ENCODE measurements at places on chromosomes 6 and 20.

DNA sequence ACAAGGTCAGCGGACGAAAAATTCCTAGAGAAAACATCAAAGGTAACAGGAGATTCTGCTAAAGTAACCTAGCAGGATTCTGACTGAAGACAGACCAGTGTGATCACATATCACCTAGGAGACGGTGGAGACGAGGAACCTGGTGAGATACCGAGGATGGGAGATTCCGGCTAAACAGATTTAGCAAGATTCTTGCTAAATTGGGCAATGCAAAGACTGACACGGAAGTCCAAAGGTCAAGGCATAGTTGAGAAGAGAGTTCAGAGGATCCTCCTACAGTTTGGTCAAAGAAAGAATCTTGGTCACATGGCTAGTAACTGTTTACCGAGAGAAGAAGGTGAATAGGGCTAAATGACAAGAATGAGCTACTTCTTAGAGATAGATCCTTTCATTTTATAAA, 61.1 kb downstream of the TMEM170B start:
- DNase-seq = no peak

DNA sequence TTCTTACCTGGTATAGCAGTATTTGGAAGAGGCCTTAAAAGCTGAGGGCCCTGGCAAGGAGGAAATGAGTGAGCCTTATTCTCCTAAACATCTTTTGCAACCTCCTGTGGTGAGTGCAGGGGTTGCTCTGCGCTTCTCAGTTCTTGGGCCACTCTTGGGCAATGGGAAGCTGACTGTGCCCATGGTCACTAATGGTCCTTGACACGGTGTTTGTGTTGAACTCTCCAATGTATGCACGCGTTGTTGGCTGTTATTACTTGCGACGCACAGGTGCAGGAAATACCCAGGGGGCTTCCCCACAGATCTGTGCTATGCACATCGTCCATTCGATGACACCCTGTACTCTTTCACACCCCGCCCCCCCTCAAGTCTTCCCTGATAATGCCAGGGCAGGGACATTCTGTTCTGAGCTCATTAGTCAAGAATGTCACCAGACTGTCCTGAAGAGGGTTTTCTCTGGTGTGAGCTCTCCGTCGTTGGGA, 79.7 kb downstream of the EDN1 start:
- peak; percentile 35 for DNase-seq

- peak; percentile 52 for DNase-seq
Measured at GRCh38 chr20:64082126-64082731, 2.0 kb downstream of the LKAAEAR1 start.

DNA sequence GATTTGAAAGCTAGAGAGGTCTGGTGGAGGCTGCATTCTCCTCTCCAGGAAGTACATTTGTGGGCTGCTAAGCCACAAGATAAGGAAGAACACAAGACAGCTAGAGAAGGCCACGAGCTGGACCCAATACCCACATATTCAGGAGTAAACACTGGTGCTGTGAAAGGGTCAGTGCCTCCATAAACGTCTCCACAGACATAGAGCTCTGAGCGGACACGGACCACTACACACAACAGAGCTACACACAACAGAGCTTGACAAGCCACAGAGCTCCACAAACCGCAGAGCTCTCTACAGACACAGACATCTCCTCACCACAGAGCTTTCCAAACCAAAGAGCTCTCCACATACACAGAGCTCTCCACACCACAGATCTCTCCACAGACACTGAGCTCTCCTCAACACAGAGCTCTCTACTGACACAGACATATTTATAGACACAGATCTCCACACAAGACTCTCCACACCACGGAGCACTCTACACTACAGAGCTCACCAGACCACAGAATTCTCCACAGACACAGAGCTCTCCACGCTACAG, 51.9 kb downstream of the ERMARD start:
- DNase-seq = peak; percentile 64

- DNase-seq = no peak
Measured at GRCh38 chr6:14274546-14275492, 157.2 kb downstream of the CD83 start.

- no peak for DNase-seq
Measured at GRCh38 chr6:76702187-76702586, 629.7 kb upstream of the IMPG1 start.

GRCh38 chr20:62732842-62733525, 24.3 kb downstream of the NTSR1 start:
- no peak for DNase-seq

GRCh38 chr6:164039954-164040375, 625.4 kb downstream of the QKI start:
- DNase-seq = peak; percentile 82

- DNase-seq = no peak
Measured at GRCh38 chr6:17039266-17039665, 62.6 kb upstream of the STMND1 start.

DNA sequence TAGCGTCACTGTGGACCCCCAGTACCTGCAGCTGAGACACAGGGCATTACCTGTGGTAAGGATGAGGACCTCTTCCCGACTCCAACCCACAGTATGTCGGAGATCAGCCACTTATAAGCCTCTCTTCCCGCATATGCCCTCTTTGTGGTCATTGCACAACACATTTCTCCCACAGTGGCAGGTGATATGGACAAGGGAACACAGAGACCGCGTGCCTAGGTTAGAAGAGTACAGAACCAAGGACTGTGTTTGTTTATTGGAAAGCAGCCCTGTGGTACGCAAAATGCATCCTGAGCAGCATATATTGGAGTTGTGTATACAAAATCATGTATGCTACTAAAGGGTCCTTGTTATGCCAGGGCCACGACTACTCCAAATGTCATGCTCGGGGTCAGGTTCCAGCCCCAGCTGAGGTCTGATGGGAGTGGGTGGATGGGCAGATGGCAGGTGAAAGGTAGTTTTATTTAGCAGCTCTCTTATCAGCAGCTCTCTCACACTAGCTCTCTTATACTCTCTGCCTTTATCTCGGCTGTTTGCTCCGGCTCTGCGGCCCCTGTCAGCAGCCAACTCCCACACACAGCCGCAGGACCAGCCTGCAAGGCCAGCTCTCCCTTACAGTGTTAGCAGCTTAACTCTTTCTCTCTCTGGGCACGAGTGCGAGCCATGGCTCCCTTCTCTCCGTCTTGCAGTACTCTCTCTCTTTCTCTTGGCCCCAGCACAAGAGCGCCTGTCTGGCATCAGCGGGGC, 569.0 kb downstream of the KIF16B start:
- no peak for DNase-seq

DNA sequence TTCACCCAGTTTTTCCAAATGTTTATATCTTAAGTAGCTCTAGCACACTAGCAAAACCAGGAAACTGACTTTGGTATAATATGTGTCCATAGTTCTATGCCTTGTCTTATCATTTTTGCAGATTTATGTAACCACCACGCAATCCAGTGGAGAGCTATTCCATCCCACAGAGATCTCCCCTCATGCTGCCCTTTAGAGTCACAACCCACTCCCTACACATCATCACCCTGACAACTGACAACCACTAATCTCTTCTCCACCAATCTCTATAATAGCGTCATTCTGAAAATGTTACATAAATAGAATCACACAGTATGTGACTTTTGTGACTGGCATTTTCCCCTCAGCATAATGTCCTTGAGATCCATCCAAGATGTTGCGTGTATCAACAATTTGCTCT, 29.1 kb downstream of the HLA-DRB5 start:
- no peak for DNase-seq

DNA sequence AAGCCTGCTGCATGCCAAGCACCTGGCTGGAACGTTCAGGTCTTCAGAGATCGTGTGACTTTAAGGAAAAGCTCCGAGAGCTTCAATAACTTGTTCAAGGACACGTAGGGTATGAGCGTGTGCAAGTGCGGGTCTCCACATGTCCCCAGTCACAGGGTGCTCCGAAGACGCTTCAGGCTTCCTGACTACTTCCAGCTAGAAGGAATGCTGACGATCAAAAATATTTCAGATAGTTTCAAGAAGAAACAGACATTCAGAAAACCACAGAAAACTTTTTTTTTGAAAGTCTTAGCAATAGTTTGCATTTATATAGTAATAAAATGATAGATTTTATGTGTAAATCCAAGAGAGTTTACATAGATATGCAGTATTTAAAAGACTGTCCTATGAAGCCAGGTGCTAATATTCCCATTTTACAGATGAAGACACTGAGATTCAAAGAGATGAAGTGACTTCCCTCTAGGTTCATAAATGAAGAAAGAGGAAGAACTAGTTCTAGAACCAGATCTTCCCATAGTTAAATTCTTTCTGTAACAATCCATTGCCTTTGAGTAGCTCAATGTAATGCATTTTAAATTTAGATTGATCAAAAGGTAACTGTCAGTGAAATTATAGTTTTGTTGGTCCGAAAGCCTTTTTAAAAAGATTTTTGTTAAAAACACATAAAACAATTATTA, 247.6 kb downstream of the MYLK4 start:
- DNase-seq = no peak

GRCh38 chr20:45095805-45096238, 5.1 kb downstream of the KCNS1 start:
- peak; percentile 81 for DNase-seq

DNA sequence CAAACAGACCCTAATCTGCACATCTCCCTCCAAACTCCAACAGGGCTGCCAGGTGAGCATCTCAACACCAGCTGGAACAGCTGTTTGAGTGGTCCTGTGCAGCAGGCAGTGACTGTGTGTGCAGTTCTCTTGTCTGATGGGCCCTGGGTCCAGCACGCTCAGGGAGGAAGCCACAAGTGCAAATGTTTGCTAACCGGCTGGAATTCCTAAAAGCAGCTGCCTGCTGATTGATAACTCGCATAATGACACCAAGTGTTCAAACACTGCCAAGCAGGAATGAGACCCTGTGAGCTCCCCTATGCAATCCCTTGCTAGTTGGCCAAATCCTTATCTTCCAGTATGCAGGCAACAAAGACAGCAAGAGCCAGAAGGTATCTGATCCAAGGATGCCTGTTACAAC, 650.6 kb downstream of the CBLN4 start:
- no peak for DNase-seq

DNA sequence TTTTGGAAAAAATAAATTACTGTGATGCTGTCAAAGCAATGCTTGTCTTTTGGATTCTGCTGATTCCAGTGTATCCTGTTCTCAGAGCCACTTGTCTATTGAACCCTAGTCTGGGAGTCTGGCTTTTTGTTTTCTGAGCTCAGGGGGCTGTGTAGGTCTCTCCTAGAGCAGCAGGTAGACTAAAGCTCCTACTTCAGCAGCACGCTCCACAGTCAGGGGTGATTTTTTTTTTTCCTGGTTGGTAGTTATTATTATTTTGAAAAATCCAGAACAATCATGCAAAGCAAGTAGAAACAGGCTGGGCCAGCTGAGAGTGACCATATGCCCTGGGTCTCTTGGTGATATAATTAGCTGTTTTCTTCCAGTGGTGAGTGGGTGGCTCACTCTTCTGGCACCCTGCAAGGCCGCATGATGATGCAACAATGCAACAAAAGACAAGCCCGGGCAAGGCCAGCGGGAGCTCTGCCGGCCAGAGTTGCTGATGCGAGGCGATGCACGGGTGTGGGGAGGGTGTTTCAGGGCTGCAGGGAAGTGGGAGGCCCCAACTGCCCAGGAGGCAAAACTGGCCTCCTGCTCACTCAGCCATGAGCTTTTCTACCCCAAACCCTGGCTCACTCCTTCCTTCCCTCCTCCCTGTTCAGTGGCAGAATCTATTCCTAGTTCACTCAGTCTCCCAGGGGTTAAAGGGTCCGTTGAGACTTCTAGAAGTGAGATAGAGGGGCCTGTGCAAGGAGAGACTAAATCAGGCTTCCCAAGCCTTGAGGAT, 11.5 kb upstream of the CDKN1A start:
- DNase-seq = peak; percentile 18

GRCh38 chr20:44419131-44419844, 56.4 kb upstream of the TTPAL start:
- no peak for DNase-seq

- no peak for DNase-seq
Measured at GRCh38 chr6:106356378-106356777, 4.1 kb upstream of the CRYBG1 start.

DNA sequence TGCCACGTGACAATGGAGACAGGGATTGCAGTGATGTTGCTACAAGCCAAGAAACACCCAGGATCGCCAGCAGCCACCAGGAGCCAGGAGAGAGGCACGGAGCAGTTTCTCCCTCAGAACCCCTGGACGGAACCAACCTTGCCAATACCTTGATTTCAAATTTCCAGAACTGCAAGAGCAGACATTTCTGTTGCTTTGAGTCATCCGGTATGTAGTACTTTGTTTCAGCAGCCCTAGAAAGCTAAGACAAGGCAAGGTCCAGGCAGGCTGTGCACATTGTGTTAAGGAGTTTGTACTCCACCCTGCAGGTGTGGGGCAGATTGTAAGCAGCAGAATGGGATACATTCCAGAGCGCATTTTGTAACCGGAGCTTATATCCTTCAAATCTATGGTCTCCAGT, 48.3 kb downstream of the TRERF1 start:
- DNase-seq = no peak

DNA sequence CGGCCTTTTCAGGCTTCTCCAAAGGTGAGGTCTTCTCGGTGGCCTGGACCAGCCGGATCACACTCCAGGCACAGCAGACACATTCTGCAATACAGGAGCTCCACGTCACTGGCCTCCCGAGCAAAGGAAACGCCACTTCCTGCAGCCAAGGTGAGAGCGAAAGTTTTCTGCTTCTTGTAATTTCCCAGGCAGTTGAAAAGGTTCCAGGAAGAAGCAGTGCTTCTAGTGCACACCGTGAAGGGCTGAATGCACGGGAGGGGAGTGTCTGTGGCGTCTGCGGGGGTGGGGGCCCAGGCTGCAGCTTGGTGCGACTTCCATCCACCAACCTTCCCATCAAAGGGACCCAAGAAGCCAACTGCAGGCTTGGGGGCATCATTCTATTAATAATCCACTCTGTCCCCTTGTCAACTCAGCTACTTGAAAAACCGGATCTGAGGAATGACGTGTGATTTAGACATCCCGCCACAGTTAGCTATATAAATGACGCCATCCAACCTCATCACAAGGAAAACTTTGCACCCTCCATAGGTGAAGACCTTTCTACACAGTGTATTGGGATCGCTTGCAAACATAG, 61.1 kb downstream of the NFATC2 start:
- DNase-seq = no peak

DNA sequence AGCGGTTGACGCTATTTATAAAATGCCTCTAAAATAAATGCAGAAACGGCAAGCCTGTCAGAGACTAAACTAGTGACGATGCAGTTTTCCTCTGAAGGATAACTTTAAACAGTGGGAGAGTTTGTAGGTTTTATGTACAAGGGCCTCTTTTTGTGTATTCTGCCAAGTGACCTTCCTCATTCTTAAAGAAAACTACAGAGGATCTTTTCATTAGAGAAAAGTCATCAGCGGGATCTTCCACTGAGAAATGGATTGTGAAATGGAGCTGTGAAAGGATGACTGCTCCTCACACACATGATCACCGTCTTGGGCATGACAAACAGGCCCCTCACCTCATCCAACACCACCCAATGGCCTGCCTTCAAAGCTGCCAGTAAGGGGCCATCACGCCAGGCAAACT, 89.0 kb upstream of the LYRM2 start:
- DNase-seq = no peak
